ENCODE measurements at places on chromosomes 2 and 18.
A peak's percentile ranks its signal among the peaks of the same experiment; 100 is the strongest.

DNA sequence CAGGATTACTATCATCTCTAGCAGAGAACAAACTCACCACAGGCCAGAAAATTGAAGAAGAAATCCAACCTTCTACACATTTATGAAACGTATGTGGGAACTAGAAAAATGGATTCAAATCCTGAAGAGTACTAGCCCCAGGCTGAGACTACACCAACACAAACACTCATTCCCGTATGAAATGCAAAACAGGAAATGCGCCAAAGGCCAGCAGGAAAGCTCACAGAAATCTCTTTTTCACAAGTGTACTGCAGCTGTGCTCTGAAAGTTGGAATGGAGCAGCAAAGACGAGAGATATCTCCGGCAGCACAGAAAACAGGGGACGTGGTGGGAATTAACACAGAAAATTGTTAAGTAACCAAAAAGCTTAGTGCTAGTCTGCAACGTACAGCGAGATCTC lies 913.5 kb downstream of the TDRD15 start:
- H3K27me3 ChIP-seq: no peaks in the 10 kb centered on the region
- H3K4me1 ChIP-seq: no peaks in the 10 kb centered on the region

DNA sequence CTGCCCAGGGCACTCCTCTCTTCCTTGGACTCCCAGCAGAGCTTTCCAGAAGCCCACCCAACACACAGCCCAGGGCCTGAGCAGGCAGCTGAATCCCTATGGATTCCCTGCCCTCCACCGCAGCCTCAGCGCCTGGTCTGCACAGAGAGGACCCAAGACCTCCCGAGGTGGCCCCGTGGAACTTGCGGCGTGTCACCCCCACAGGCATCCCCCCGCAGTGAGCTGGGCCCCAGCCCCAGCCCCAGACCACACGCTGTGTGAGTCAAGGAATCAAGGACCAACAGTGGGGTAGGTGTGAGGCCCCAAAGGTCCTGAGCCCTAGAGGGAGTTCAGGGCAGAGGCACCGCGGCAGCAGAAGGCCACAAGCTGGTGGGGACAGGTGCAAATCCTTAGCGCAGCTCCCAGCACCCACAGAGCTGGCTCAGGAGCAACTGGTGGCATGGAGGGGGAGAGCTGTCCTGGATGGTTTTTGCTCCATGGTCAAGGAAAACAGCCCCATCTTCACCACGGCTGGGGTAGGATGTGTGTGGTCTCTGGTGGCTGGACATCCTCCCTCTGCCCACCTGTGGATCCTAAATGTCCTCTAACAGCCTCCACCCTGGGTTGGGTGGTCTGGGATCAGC lies 8.5 kb downstream of the HS6ST1 start:
- H3K27me3 ChIP-seq: no peaks in the 10 kb centered on the region
- H3K27ac ChIP-seq: no peak overlapping the region
- DNase-seq: peak; percentile 13
- no peak overlapping the region for H3K4me3 ChIP-seq

GRCh38 chr2:230944123-230944653 lies 19.1 kb upstream of the GPR55 start:
- no peak overlapping the region for H3K4me3 ChIP-seq
- H3K27me3 ChIP-seq: peaks cover 10% of the 10 kb centered on the region
- H3K4me1 ChIP-seq: peaks cover 4% of the 10 kb centered on the region
- DNase-seq: no peak

- H3K4me1 ChIP-seq: peaks cover 3% of the 10 kb centered on the region
- DNase-seq: no peak
- peak overlapping the region; percentile 54 for H3K27ac ChIP-seq
- H3K36me3 ChIP-seq: no peaks in the 10 kb centered on the region
These were observed 182.9 kb downstream of the VWC2L start for GRCh38 chr2:214593727-214594126.

- no peaks in the 10 kb centered on the region for H3K4me1 ChIP-seq
- no peak for DNase-seq
- H3K36me3 ChIP-seq: no peaks in the 10 kb centered on the region
- no peaks in the 10 kb centered on the region for H3K27me3 ChIP-seq
- H3K4me3 ChIP-seq: no peak overlapping the region
These were observed 69.9 kb upstream of the SMAD7 start for GRCh38 chr18:49020621-49021021.

Measured in tibial artery (tissue), 4 donors.